ENCODE measurements at places on chromosomes 2 and 18.
A peak's percentile ranks its signal among the peaks of the same experiment; 100 is the strongest.

GRCh38 chr2:203097735-203098134 is 83.1 kb downstream of the NBEAL1 start:
- peak; percentile 6 for DNase-seq

- no peak for DNase-seq
Observed at GRCh38 chr18:46842583-46842982, 74.7 kb downstream of the PIAS2 start.

- no peak for DNase-seq
Observed at GRCh38 chr18:46868169-46868921, 49.0 kb downstream of the PIAS2 start.

- peak; percentile 22 for DNase-seq
Observed at GRCh38 chr2:132439703-132440398, 23.2 kb downstream of the GPR39 start.

Measured in fibroblast of skin of right quadriceps (primary cell).